ENCODE measurements at places on chromosomes 2 and 18.

GRCh38 chr2:159468257-159468656 is 148.1 kb downstream of the BAZ2B start:
- no peak for DNase-seq

- no peak for DNase-seq
These were observed 70.6 kb downstream of the SH3YL1 start for GRCh38 chr2:193141-193671.

DNA sequence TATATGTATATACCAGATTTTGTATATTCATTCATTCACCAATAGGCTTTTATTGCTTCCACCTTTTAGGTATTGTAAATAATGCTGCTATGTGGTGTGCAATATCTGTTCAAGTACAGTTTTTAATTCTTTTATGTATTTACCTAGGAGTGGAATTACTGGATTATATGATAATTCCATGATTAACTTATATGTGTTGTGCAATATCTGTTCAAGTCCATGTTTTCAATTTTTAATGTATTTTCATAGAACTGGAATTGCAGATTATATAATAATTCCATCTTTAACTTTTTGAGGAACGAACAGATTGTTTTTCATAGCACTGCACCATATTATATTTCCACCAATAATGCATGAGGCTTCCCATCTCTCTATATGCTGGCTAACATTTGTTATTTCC is 50.6 kb upstream of the L3MBTL4 start:
- no peak for DNase-seq

DNA sequence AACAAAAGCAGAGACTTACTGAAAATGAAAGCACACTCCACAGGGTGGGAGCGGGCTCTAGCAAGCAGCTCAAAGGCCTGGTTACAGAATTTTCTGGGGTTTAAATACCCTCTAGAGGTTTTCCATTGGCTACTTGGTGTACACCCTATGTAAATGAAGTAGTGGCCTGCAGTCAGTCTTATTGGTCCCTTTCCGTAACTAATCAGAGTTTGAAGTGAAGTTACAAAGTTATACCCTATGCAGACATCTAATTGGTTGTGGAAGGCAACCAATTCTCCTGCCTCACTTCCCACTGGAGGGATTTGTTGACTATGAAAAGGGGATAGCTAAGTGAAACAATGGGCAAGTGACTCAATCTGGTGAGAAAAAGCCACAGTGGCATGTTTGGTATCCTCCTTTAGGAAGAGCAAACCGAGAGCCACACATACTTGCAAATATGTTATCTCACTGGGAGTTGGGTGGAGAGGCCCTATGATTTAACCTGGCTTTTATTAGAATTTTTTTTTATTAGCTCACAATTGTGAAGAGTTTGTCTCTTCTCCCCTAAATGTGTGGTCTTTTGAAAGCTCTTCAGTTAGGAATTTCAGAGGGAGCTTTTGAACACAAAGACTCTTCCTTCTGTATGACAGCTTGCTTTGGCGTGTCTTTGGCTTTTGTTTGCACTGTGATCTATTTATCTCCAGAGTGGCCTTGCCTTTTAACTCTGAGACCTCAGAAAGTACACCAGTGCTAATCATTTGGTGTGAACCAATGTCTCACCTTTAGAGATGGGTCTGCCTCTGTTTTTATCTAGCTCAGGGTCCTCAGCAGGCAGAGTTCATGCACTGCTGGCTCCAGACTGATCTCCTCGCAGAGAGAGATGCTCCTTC is 69.6 kb downstream of the MAP4K4 start:
- no peak for DNase-seq

DNA sequence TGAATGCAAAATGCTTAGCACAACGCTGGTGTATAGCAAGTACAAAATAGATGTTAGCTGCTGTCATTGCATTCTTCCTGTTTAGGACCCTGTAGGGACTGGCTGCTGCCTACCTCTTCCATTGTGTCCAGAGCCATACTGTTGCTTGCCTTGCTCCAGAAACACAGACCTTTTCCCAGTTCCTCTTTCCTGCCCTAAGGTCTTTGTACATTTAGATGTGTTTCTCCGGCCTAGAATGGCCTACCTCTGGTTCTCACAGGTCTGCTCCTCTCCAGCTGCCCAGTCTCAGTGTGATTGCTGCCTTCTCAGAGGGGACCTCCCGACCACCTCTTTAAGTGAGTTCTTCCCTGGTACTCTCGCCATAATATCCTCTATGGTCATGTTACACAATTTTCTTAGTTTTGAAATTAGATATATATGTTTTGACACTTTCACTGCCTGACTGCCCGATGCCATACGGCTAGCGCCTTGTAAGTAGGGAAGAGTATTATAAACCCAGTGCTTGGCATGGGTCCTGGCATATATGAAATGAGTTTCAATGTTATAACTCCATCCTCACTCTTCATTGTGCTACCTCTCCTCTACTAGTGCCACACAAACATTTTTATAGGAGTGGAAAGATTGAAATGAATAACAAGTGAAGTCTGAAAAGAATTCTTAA is 48.3 kb downstream of the RFTN2 start:
- DNase-seq, result no peak

GRCh38 chr2:156294945-156295580 is 37.5 kb downstream of the NR4A2 start:
- no peak for DNase-seq

GRCh38 chr2:165897726-165898125 is 55.9 kb downstream of the TTC21B start:
- DNase-seq, result no peak

- no peak for DNase-seq
These were observed at the start of gene MATN3 for GRCh38 chr2:20012282-20013125. TSS of gene MATN3 (minus strand) at chr2:20012668. CDS start at chr2:20012631, 37 bp downstream.

- DNase-seq, result no peak
These were observed 4.0 kb downstream of the GATA6 start for GRCh38 chr18:22173221-22173927.

GRCh38 chr18:56987236-56987635 is 159.7 kb upstream of the BOD1L2 start:
- DNase-seq, result no peak

DNA sequence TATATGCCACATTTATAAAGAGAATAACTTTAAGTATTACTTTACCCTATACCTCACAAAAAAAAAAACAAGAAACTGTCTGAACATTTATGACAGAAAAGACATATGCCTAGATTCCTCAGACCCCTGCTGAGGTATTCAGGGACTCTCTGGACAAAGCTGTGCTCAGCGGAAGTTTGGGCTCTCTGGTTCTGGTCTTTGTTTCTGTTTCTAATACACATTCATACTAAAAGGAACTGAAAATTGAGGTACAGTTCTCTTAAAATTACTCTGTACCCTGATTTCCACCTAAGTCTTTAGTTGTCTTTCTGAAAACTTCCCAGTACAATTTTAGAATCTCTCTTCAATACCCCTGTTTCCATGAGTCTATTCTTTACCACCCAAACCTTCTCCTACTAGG is 160.3 kb downstream of the IKZF2 start:
- DNase-seq, result no peak

DNA sequence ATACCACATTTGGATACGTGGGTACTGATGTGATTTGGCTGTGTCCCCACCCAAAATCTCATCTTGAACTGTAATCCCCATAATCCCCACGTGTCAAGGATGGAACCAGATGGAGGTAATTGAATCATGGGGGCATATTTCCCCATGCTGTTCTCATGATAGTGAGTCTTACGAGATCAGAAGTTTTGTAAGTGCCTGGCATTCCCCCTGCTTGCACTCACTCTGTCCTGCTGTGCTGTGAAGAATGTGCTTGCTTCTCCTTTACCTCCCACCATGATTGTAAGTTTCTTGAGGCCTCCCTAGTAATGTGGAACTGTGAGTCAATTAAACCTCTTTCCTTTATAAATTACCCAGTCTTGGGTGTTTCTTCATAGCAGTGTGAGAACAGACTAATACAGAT is 70.3 kb downstream of the CHST9 start:
- no peak for DNase-seq

DNA sequence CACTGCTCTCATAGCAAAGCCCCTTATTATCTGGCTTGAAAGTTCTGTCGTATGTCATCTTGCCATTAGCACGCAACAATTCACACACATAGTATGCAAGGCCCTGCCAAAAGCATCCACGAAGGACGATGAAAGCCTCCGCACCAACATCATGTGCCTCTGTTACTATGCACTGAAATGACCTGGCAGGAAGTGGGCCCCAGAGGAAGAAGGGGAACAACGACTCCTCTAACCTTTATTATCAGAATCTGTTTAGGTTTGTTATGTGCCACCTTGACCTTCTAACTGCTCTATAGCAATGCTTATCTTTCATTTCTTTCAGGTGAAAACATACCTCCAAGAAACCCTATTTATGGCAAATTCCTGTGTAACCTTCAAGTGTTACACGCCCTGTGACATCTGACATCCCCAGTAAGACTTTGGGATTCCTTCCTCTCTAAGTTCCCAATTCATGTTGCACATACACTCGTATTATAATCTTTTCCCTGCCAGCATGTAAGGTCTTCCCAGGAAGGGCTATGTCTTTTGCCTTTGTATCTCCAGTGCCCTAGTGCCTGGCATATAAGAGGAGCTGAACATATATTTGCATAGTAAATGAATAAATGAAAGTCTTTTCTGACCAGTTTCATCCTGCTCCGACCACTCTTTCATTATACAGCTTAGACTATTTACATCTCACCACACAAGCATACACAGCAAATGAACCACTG is 7.0 kb upstream of the NDUFV2 start:
- no peak for DNase-seq

GRCh38 chr2:98012561-98012991 is 16.8 kb upstream of the TMEM131 start:
- DNase-seq, result no peak

DNA sequence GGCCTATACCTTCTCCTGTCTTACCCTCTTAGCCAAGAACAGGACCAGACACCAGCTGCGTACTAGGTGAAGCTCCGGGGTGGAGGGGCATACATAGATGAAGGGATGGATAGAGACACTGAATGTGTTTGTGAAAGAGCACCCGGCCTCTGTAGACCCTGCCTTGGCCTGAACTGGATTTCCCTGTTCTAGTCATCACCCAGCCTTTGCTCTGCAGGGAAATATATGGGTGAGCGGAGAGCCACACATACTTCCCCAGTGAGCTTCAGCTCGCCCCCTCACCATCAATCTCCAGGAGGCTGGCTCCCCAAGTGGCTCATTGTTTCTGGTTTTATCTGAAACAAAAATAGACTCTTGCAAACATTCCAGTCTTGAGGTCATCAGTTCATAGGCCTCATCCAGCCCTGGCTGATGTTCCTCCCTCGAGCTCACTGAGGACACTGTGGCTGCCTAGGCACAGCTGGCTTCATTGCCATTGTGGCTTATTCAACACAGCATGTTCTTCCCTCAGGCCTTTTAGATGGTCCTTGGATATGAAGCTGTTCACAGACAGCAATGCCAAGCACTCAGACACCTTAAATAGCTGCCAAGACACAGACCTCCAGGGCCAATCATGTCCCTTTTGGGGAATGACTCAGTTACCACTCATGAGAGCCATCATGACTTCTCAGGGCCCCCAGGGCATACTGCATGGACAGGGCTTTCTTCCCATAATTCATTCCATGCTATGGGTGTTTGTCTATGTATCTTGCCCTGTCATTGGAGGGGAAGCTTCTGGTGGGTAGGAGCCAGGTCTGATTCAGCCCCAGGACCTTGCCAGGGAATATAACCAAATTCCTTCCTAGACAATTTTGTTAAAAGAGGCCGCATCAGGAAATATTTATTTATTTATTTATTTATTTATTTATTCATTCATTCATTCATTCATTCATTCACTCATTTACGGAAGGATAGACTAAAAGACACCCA is 82.4 kb downstream of the TTC32 start:
- no peak for DNase-seq

- no peak for DNase-seq
These were observed 279.7 kb downstream of the MBD5 start for GRCh38 chr2:148300544-148300943.

DNA sequence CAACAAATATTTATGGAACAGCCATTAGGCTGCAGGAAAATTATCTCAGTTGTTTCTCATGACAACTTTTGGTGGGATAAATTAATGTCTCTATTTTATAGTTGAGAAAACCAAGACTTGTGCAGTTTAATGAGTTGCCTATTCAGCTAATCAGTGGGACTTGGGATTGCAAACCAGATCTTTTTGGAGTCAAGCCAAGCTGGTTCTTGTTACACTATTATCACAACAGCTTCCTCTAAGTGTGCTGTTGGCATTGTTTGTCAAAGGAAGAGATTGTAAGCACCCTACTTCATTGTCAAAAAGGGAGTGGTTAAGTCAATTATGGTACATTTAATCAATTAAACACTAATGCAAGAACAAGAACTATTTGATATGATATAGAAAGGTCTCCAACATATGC is 119.2 kb downstream of the PAX3 start:
- no peak for DNase-seq

DNA sequence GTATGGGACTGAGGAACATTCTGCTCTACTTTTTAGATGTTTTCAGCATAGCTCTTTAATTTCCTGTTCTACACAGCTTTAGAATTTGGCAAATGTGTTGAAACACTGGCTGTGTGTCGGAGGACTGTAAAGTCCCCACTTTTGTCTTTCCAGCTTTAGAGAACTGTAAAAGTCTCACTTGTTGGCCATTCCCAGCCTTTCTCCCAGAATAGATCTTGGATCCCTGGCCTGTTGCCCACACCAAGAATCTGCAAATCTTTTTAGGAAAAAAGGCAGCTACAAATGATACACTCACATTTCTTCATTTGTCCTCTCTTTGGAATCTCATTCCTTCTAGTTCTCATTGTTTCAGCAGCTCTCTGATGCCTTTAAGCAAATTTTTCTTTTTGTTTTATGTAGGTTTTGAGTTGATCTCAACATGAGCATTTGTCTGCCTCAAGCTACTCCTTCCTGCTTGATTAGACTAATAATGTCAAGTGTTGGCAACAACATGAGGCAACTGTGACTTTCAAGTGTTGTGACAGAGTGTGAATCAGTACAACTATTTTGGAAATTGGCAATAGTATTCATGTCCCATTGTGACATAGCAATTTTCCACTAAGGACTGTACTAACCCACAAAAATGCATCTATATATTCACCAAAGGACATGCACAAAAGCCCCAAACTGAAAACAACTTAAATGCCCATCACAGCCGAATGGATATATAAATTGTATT is 610.8 kb downstream of the EPHA4 start:
- no peak for DNase-seq

DNA sequence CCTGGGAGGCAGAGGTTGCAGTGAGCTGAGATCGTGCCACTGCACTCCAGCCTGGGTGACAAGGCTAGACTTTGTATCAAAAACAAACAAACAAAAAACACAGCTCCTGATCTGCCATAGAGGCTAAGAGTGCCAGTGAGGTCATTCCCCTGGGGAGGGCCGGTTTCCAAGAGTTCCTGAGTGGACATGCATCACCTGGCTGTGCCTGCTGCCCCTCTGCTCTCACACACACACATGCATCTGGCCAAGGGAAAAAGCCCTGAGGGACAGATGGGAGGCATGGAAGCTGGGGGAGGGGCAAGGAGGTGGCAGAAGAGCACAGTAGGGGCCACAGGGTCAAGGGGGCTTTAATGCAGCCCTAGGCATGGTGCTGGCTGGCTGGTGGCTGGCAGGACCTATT is 60.4 kb downstream of the ZBTB7C start:
- DNase-seq, result no peak

- DNase-seq, result no peak
These were observed 65.7 kb upstream of the POMC start for GRCh38 chr2:25233916-25234605.

GRCh38 chr18:64982414-64983055 is 768.3 kb upstream of the CDH7 start:
- no peak for DNase-seq

Measured in amygdala (tissue), 56 donors.